Uterus (tissue), 4 donors: ENCODE measurements at places on chromosomes 7 and 10. TPM values are rescaled to one million over a fixed set of nuclear protein-coding genes. Genes with fewer than 3 reads are reported as not detected.

DNA sequence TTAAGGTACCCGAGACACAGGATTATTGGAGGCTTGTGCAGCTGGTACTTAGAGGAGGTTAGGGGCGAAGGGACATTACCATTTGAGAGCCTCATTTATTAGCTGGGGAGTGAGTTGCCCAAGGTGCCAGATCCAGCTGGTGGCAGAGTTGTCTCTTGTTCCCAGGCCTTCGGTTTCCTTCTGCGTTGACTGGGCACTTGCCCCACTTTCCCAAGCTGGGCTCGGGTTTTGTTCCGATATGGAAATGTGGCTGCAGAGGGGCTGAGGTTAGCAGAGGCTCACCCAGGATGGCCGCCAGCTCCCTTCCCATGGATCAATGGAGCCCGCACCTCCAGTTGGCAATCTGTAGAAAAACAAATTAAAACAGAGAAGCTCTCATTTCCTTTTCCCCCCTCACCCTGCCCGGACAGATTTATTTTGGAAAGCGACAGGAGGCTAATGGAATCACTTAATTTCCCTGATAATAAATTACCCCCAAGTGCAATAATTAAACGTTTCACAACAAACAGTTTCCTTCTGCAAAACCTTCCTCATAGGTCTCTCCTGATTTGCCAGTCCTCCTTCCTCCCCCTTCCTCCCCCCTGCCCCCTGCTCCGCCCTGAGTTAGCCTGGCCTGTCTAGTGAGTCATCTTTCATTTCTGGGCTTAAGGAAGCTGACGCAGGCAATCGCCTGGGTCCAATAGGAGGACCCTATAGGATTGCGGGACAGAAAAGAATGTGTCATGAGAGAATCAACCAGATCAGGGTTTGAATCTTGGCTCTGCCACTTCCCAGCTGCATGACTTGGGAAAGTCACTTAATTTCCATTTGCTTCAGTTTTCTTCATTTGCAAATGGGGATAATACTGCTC lies 51.7 kb downstream of the ADRA2A start:
- no peak overlapping the region for H3K4me3 ChIP-seq
- no peaks in the 10 kb centered on the region for H3K36me3 ChIP-seq
- H3K4me1 ChIP-seq, result no peaks in the 10 kb centered on the region
- H3K27ac ChIP-seq, result no peak overlapping the region

GRCh38 chr10:61943674-61944378 lies 42.3 kb downstream of the ARID5B start:
- no peak overlapping the region for H3K4me3 ChIP-seq
- H3K4me1 ChIP-seq, result peaks cover 3% of the 10 kb centered on the region
- H3K27me3 ChIP-seq, result no peaks in the 10 kb centered on the region
- H3K36me3 ChIP-seq, result no peaks in the 10 kb centered on the region
- DNase-seq, result no peak
- peak overlapping the region; percentile 80 for H3K27ac ChIP-seq

- H3K36me3 ChIP-seq, result no peaks in the 10 kb centered on the region
- no peak overlapping the region for H3K27ac ChIP-seq
- no peaks in the 10 kb centered on the region for H3K4me1 ChIP-seq
- H3K27me3 ChIP-seq, result no peaks in the 10 kb centered on the region
- no peak for DNase-seq
These were observed 75.7 kb downstream of the DNAJC1 start for GRCh38 chr10:21927631-21928353.

DNA sequence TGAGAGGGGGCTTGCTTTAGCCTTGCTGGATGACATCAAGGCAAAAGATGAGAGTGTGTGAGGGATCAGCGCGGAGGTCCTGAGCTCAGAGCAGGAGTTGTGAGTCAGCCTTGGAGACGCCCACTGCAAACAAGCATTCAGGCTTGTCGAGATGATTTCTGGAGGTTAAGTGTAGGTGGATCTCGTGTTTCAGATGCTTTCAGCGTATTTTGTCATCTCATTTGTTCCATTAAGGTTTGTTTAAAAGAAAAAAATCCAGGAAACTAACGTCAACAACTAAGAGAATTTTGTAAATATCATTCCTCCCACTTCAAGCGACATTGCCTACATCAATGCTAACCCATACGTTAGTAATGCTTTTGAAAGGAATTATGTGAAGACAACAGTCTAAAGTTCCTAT lies 715.4 kb upstream of the NRP1 start:
- no peak overlapping the region for H3K4me3 ChIP-seq
- H3K36me3 ChIP-seq, result no peaks in the 10 kb centered on the region
- no peaks in the 10 kb centered on the region for H3K4me1 ChIP-seq
- no peak overlapping the region for H3K27ac ChIP-seq
- no peaks in the 10 kb centered on the region for H3K27me3 ChIP-seq
- no peak for DNase-seq

DNA sequence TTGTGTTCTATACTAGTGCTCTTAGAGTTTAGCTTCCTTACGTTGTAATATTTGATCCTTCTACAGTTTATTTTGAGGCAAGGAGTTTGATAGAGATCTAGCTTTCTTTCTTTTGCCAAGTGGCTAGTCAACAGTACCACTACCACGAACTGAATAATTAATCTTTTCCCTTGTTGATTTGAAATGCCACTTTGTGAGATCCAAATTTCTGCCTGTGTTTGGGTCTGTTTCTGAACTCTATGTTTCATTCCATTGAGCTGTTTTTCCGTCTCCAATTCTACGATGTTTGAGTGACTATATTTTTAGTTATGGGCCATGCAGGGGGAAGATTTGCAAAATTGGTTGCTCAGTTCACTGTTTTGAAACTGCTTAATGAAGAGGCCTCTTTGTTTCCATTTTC lies 134.7 kb downstream of the KIAA1217 start:
- no peak for DNase-seq
- H3K27ac ChIP-seq, result peak overlapping the region; percentile 5
- no peaks in the 10 kb centered on the region for H3K4me1 ChIP-seq
- no peaks in the 10 kb centered on the region for H3K36me3 ChIP-seq

DNA sequence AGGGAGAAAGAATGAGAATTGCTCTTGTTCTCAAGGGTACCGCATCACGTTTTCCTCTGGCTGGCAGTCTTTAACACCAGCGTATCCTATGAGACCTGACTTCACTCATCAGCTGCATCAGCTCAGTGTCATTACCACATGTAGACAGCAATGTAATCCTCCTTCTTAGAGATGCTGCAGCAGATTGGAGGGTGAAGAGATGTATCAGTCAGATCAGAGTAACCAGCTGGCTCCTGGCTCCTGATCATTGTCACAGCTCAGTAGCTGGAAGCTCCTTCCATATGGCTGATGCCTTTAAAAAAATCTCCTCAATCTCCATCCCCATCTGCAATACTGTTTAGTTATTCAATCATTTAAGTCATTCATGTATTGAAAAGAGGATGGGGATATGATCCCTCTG lies 39.7 kb upstream of the EPHB6 start:
- no peaks in the 10 kb centered on the region for H3K36me3 ChIP-seq
- no peaks in the 10 kb centered on the region for H3K27me3 ChIP-seq
- H3K4me3 ChIP-seq, result no peak overlapping the region
- H3K4me1 ChIP-seq, result no peaks in the 10 kb centered on the region

GRCh38 chr7:42493436-42494198 lies 256.6 kb upstream of the GLI3 start:
- H3K27me3 ChIP-seq, result no peaks in the 10 kb centered on the region
- no peaks in the 10 kb centered on the region for H3K36me3 ChIP-seq
- H3K27ac ChIP-seq, result peak overlapping the region; percentile 37
- H3K4me1 ChIP-seq, result no peaks in the 10 kb centered on the region
- H3K4me3 ChIP-seq, result peak overlapping the region; percentile 41
- DNase-seq, result peak; percentile 82

DNA sequence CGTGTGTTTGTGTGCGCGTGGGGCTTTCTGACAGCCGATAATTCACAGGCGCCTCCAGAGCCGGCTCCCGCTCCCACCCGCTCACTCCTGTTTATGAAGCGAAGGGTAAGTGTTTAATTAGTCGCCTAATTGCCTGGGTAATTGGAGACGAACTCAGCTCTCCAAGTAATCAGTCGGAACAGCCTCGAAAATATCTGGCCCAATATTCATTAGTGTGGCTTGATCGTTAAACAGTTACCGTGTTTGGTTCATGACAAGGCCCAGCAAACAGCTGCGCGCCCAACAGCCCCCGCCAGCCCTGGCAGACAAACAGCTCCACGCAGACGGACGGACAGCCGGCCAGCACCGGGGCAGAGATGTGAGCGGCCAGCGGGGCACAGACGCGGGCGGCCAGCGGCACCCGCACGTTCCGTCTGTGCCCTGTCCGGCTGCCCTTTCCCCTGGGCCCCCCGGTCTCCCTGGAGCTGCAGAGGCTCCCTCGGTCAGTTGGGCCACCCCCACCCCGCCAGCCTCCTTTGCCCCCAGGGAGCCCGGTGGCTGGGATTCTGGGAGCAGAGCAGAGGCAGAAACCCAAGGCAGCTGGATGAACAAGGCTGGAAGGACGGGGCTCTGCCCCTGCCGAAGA lies 98.2 kb downstream of the UNCX start:
- H3K36me3 ChIP-seq, result no peaks in the 10 kb centered on the region
- H3K27me3 ChIP-seq, result peaks cover 6% of the 10 kb centered on the region
- H3K4me3 ChIP-seq, result no peak overlapping the region
- no peak for DNase-seq
- no peaks in the 10 kb centered on the region for H3K4me1 ChIP-seq
- H3K27ac ChIP-seq, result no peak overlapping the region

DNA sequence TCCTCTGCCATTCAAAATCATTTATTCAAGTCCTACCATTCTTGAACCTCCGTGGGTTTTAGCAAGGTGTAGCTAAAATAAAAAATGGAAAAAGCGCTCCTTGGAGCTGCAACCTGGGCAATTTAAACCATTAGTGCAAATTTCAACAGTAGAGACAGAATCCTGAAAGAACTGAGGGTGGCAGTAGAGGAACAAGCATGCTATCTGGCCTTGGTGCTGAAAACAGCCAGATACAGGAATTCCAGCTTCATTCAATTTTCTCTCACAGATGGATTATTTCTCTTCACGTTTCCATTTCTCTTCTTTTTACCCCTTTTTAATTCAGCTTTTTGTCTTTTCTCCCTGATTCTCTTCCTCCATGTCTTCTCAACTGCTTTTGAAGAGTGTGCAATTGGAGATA lies 77.7 kb downstream of the OTUD1 start:
- H3K27ac ChIP-seq, result no peak overlapping the region
- no peaks in the 10 kb centered on the region for H3K4me1 ChIP-seq
- no peaks in the 10 kb centered on the region for H3K36me3 ChIP-seq
- H3K27me3 ChIP-seq, result no peaks in the 10 kb centered on the region

DNA sequence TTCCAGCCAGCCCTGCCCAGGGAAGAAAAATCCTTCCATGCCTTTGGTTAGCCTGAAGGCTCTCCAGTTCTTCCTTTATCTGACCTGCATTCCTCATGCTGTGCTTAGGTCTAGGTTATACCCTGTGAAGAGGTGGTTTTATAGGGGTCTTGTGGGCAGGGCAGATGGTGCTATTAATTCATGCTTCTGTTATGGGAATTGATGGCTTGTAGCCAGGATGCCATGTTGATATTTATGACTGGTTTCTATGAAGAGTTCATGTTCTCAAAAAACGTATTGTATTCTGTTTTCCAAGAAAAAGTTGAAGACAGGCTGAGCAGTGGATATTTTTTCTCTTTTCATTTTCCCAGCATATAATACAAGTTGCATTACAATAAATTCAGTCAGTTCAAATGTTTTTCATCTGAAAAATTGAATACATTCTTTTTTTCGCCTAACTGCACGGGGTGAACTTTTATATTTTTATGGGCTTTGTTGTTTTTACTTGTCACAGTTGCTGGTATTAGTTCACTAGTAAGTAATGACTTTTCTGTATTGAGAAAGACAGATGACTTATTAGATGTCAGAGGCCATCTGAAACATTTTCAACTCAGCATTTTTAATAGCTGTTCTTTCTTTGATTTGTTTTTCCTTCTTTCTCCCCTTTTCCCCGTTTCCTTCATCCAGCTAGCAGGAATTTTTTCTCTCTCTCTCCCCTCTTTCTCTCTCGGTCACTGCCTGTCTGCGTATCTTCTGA lies 322.8 kb downstream of the LRMDA start:
- H3K4me1 ChIP-seq, result no peaks in the 10 kb centered on the region
- H3K27me3 ChIP-seq, result no peaks in the 10 kb centered on the region
- H3K4me3 ChIP-seq, result no peak overlapping the region
- no peak for DNase-seq

GRCh38 chr10:18735711-18736110 lies 76.5 kb downstream of the ARL5B start:
- DNase-seq, result no peak
- no peaks in the 10 kb centered on the region for H3K4me1 ChIP-seq
- no peaks in the 10 kb centered on the region for H3K27me3 ChIP-seq
- no peak overlapping the region for H3K27ac ChIP-seq

DNA sequence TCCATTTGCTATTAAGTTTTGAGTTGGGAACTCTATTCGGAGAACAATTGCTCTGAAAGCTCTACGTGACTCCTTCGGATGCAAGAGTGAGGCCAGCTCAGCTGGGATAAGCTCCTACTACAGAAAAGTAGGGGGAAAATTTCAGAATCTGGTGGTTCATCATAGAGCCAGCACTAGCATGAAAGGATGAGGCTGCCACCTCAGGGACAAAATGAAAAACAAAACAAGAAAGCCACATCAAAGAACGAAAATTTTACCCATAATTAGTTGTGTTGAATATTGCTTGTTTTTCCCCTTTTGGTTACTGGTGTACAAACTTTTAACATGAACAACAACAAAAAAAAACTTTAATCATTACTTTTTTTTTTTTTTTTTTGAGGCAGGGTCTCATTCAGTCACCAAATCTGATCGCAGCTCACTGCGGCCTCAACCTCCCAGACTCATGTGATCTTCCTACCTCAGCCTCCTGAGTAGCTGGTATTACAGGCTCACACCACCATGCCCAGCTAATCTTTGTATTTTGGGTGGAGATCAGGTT lies 39.7 kb upstream of the NFE2L3 start:
- H3K36me3 ChIP-seq, result no peaks in the 10 kb centered on the region
- H3K4me1 ChIP-seq, result no peaks in the 10 kb centered on the region
- DNase-seq, result no peak
- H3K4me3 ChIP-seq, result no peak overlapping the region

- no peaks in the 10 kb centered on the region for H3K4me1 ChIP-seq
- H3K27ac ChIP-seq, result no peak overlapping the region
- no peaks in the 10 kb centered on the region for H3K27me3 ChIP-seq
- H3K36me3 ChIP-seq, result no peaks in the 10 kb centered on the region
- no peak for DNase-seq
These were observed 4.4 kb downstream of the ZP3 start for GRCh38 chr7:76428868-76429805.

DNA sequence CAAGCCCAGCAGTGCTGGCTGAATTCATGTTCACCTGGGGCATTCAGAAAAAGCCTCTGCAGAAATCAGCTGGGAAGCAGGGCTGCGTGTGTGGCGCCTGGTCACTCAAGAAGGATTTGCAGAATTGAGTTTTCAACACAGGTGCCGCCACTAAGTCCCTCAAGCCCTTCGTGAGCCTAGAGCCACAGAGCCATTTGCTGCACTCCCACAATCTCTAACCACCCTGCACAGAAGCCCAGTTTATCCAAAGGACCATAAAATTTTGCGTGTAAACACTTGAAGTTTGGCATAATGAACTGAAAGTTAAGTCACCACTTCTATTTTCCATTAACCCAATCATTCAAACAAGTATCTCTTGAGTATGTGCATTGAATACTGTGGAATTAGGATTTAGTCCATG lies 136.2 kb downstream of the DIP2C start:
- no peak for DNase-seq
- H3K4me3 ChIP-seq, result no peak overlapping the region
- H3K27me3 ChIP-seq, result no peaks in the 10 kb centered on the region
- H3K27ac ChIP-seq, result no peak overlapping the region

Gene GIMAP1
- total RNA-seq, result 7.4 TPM

Gene PON3
- 10.6 TPM for total RNA-seq

Gene FOXI2
- not detected for total RNA-seq

Gene CNNM1
- total RNA-seq, result not detected

Gene ANKIB1
- 67.1 TPM for total RNA-seq

Gene HPSE2
- total RNA-seq, result not detected

Gene OR13A1
- total RNA-seq, result not detected

Gene AGR2
- total RNA-seq, result not detected

Gene MBL2
- total RNA-seq, result not detected

Gene GFRA1
- 52.1 TPM for total RNA-seq

Gene PLXDC2
- total RNA-seq, result 52.9 TPM

Gene WNT8B
- not detected for total RNA-seq

Gene MYL10
- total RNA-seq, result not detected
